ENCODE measurements at places on chromosomes 11 and 22.

- H3K4me1 ChIP-seq: no peaks in the 10 kb centered on the region
- H3K4me3 ChIP-seq: no peak overlapping the region
- no peaks in the 10 kb centered on the region for H3K36me3 ChIP-seq
Measured at GRCh38 chr11:21485426-21485825, 707.5 kb upstream of the ANO5 start.

- peaks cover 9% of the 10 kb centered on the region for H3K4me1 ChIP-seq
- no peaks in the 10 kb centered on the region for H3K36me3 ChIP-seq
- no peak overlapping the region for H3K27ac ChIP-seq
- no peaks in the 10 kb centered on the region for H3K27me3 ChIP-seq
Measured at GRCh38 chr11:46681814-46682213, 18.6 kb downstream of the ARHGAP1 start.

DNA sequence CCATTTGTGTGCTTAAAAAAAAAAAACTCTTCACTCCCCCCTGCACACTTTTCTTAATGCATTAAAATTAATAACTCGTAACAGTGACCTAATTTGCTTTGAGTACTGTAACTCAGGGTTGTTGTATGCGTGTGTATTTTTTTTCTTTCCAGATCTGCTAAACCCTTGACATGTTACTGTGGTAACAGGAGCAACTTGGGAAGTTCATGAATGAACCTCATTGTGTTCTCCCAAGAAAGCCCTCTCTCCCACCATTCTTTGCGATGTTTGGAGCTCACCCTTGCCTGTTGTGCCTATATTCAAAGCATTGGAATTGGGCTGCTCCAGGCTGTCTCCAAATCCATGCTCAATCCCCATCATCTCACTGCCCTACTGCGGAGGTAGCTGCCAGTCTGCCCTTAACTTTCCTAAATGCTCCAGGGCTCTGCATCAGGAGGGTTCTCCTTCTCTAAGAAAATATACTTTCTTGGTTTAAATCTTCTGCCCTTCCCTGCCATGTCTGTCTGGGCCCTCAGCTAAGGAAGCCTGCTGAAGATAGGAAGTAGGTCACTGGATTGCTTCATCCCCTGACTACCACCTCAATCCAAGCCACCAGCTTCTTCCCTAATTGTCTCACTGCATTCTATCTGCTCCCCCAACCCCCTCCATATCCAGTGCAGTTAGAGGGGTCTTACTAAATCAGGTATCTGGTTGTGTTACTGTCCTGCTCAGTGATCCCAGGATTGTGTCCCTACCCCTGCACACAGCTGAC, 70.3 kb downstream of the KIRREL3 start:
- H3K27me3 ChIP-seq: peaks cover 3% of the 10 kb centered on the region
- no peak overlapping the region for H3K27ac ChIP-seq
- H3K4me3 ChIP-seq: no peak overlapping the region
- no peaks in the 10 kb centered on the region for H3K4me1 ChIP-seq

DNA sequence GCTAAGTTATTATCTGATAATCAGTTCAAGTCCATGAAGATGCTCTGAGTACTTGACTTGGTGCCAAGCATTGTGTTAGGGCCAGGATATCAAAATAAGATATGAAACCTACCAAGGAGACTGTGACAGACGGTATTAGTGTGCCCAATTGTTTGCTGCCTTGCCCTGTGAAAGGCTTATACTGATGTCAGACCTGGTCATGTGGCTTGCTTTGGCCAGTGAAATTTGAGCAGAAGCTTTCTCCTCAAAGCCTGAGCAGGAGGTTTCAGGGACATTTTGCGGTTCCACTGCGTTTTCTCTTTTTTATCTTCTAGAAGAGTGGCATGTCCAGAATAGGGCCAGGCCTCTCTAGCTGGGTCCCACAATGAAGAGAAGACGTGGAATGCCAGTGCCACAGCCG, 15.8 kb upstream of the PKNOX2 start:
- H3K4me3 ChIP-seq: no peak overlapping the region
- no peaks in the 10 kb centered on the region for H3K36me3 ChIP-seq
- no peak overlapping the region for H3K27ac ChIP-seq
